ENCODE measurements at places on chromosomes 16 and 17.

- DNase-seq, result peak; percentile 61
These were observed 71.8 kb downstream of the PRKCA start for GRCh38 chr17:66373944-66374817.

DNA sequence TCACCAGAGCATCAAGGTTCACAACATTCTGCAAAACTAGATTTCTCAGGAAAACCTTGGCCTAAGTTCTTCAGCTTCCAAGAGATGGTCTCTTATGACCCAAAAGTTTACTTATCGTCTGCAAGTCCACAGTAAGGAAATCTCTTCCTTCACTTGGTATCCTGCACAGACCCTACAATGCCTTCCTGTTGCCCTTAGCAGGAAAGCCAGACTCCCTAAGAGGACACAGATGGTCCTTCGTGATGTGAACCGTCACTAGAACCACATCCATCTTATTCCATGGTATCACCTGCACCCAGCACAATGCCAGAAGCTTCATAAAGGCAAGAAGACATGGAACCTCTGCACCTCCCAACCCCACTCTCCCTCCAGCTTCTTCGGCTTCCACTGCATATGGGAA lies 34.1 kb downstream of the CMC2 start:
- DNase-seq, result no peak

DNA sequence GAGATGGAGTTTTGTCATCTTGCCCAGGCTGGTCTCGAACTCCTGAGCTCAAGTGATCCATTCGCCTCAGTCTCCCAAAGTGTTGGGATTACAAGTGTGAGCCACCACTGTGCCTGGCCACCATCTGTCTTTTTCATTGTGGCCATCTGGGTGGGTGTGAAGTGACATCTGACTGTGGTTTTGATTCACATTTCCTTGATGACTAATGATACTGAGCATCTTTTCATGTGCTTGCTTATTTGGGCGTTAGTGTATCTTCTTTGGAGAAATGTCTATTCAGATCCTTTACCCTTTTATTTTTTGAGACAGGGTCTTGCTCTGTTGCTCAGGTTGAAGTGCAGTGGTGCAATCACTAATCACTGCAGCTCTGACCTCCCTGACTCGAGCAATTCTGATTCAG lies 53.9 kb upstream of the ERN1 start:
- peak; percentile 60 for DNase-seq

DNA sequence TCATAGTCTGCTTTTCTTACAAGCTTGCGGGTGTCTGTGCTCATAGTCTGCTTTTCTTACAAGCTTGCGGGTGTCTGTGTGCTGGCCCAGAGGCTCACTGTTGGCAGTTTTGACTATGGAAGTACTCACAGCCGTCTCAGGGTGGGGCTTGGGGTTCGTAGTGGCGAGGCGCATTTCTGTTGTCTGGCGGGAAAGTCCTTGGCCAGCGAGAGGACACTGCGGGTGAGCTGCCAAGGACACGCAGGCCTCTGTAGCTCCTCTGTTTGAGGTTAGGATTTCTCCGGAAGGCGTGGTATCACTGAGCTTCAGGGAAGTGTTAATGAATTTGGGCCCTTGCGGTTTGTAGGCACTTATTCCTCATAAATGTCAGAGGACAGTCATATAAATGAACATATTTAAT lies 13.5 kb downstream of the TBCD start:
- DNase-seq, result no peak

DNA sequence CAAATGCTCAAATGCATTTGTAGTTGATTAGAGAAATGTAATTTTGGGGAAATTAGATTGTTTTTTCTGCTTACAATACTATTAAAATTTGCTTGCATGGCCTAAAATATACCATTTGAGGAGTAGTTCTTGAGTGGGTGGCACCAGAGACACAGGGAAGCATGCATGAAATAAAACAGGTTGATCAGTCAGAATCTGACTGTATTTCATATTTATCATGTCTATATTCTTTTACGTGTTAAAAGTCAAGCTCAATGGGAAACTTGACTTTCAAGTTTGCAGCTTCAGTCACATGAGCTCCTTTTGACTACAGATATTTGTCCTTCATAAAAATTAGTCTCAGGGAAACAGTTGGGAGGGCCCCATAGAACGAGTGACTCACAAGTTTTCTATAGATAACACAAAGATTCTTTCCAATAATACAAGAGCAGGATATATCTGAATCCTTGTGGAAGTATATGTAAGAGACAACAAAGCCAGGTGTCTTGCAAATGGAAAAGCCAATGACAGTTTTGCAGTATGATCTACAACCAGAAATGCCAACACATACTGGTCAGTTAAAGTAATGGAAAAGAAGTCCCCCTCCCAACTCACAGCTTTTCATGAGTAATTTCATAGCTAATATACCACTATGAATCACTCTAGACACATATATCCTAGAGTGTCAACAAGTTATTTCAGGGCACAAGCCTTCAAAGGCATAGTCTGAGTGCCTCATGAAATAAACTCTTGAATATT lies 42.2 kb upstream of the CORO6 start:
- no peak for DNase-seq
